ENCODE measurements at places on chromosomes 4 and X.

GRCh38 chrX:115400960-115401359 is 111.4 kb downstream of the LUZP4 start:
- no peak for DNase-seq

- no peak for DNase-seq
Observed at GRCh38 chr4:123740236-123740635, 343.6 kb downstream of the SPRY1 start.

DNA sequence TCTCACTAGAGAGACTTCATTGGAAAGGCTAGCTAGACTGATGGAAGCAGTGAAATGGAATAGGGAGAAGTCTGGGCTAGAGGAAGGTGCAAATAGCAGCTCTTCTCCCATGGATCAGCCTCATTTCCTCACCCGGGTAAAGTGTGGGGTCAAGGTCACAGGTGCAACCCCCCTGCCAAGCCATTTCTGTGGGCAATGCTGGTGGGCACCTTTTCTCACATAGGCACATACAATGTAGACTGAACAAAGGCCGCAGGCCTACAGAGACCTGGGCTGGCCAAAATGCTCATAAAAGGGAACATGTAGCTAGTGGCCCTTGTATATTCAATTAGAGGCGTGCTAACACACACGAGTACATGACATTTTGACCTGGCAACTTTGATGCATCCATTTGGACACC is 71.5 kb upstream of the EFNB1 start:
- DNase-seq, result no peak

- DNase-seq, result no peak
Observed at GRCh38 chr4:118141240-118141639, 107.0 kb downstream of the NDST3 start.

- no peak for DNase-seq
Observed at GRCh38 chr4:121764702-121765367, at the start of gene SMIM43. Gene SMIM43, minus strand, starts transcription at chr4:121765164. Its CDS starts 59 bp downstream, at chr4:121765105.

DNA sequence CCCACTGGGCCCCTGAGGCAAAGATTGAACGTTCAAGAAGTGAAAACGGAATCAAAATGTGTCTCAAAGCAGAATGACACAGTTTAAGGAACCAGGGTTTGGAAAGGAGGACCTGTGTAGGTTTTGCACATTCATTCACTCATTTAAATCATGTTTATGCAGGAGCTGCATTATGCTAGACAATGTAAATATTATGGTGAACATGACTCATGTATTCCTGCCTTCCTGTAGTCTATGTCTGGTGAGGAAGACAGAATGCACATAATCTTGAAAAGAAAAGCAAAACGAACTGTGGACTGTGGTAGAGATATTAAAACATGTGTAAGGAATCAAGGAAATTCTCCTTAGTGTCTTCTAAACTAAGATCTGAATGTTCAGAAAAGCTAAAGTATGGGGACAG is 311.8 kb upstream of the SMIM31 start:
- no peak for DNase-seq

DNA sequence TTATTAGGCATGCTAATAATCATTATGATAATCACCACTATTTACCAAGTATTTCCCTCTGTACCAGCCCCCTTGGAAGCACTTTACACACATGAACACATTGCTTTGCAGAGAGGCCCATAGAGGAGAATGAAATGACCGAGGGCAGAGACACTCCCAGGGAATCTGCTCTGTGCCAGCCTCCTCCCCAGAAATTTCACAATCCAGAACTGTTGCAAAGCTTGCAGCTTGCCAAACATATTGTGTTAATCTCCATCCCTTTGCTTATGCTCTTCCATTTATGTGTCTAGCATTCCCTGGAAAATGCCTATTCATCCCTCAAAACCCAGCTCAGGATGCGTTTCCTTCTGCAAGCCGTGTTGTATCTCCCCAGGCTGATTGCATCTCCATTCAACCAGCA is 37.8 kb downstream of the CYTL1 start:
- no peak for DNase-seq
